ENCODE measurements at places on chromosomes 12 and 14.
A peak's percentile ranks its signal among the peaks of the same experiment; 100 is the strongest.

GRCh38 chr14:26596543-26597061 lies 1.2 kb downstream of the NOVA1 start:
- DNase-seq = peak; percentile 51

DNA sequence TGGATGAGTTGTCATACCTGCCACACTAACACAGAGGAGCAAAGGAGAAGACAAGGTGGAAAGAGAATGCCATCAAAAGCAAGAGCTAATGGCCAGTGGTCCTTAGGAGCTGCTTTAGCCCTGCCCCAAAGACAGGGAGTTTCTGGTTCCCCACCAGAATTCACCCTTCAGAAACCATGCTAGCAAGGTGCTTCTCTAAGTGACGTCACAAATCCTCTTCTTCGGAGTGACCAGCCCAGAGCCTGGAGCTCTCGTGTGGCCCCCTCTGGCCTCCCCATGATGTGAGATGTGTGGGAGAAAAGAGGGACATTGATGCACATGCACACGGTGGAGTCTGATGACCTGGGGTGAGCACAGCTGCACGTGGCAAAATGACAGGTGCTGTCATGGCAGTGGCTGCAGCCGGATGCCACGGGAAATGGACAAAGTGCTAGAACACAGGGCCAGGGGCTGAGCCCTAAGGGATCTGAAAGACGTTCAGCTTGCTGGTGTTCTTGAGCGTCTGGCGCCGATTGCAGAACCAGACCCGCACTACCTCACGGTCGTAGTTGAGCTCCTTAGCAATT lies 16.9 kb upstream of the TFCP2 start:
- DNase-seq = no peak

DNA sequence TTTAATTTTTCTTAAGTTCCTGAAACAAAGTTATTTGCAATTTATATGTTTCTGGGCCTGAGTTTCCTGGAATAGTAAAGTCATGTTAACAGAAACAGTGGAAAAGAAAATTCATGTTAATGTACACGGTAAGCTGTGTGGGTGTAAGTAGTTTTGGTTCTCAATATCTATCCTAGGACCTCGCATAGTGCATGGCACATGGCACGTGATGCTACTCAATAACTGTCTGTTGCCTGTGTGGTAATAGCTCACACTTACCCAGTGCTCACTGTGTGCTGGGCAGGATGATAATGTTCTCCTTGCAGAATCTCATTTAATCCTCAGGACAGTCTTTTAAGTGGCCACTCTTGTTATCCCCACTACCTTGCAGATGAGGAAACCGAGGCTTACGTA lies 100.7 kb downstream of the DUSP16 start:
- no peak for DNase-seq

GRCh38 chr14:31902002-31902401 lies 175.1 kb upstream of the ARHGAP5 start:
- DNase-seq = no peak

DNA sequence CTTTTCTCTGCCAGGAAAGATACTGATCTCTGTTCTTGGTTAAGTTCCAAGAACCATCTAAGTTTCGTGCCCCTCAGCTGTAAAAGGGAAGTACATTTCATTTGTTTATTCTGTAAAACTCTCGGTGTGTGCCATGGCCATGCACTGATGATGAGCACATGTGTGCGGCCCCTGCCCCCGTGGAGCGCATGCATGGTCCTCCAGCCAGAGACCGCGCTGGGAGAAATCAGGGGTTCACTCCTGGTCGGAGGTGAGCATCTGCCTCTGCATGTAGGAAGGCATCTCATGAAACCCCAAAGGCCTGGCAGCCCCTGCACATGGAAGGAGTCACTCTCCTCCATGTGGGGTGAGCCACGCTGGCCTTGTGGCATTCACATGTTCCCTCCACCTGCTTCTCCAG lies 102.5 kb upstream of the RTL1 start:
- no peak for DNase-seq

DNA sequence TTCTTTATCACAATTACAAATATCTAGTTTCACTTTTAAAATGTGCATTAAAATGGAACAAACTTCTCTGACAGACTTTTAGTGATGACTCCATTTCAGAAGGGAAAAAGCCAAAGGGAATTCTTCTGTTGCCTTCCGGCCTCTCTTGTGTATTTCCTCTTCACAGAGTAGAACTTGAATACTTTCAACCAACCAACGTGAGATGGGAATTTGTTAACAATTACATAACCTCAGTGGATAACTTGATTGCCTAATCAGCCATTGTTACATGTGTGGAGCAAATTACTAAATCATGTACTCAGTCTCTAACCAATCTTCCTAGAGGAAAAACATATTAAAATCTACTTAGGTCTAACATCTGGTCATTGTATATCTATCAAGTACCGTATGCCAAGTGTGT lies 291.1 kb downstream of the SYT1 start:
- no peak for DNase-seq

Data from NCI-H1694 treated with DMSO at 0.1 percent for 48 hours (cell line).